NCI-H1105 treated with DMSO at 0.1 percent for 48 hours (cell line): ENCODE measurements at places on chromosomes 3 and 15.

DNA sequence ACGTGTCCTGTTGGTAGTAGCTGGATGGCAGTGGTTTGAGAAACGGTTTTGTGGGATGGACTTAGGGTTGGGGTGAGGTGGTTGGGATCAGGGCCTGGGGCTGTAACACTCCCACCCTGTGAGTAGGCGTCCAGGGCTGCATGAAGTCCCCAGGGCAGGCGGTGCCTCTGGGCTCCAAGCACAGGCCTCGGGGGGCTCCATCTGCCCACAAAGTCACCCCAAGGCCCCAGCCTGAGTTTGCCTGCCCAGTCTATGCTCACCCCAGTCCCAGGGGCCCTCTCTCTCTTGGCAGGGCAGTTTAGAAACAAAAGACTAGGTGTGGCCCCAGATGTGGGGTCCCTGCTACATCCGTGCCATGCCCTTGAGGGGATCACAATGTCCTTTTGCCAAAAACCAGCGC lies 86.9 kb upstream of the PRR23E start:
- DNase-seq = no peak

DNA sequence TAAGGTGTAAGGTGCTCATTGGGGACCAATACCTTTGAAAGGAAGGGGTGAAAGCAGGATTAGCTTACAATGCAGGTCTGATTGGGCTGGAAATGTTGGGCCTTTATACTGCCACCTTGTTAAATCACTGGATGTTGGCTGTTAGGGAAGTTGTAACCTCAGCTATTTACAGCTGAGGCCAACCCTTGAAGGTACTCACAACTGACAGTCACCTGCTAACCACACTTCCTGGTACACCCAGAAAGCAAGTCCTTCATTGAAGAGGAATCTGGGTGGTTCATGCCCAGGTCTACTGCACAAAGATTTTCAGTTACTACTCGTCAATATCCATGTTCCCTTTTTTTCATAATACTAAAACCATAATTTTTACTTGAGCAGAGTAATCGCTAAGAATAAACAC lies 65.4 kb upstream of the CLDN18 start:
- DNase-seq = no peak

DNA sequence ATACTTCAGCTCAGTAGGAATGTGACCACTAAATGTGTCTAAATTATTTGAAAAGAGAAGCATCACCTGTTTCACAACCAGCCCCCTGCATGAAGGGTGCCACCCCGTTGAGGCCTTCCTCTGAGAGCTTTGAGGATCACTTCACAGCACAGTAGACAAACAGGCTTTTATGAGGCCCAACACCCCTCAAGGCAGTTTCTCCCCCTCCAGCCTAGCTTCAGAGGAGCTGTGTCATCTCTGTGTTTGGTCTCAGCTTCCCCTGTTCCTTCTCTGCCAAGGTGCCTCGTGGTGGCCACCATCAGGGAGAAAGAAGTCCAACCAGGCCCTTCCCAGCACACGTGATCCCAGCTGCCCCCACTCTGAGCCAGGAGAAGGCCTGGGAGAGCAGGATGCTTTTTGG lies 21.6 kb upstream of the DUSP7 start:
- no peak for DNase-seq

DNA sequence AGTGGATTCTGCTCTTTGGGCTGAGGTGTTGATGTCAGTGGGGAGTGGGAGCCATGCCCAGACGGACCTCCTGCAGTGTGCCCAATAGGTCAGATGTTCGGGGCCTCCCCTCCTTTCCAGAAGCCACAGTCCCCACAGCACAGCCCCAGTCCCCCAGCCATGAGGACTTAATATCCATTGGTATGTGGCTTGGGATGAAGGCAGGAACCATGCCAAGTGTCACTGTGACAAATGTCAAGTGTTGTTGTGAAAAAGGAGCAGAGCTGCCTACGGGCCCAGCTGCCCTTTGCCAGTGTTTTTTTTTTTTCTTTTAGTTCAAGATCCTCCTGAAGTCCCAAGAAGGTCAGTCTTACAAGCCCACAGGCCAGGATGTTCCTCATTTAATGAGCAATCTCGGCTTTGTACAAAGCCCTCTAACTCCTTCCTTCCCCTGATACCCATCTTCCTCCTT lies 12.2 kb downstream of the SEMA3G start:
- DNase-seq = no peak

GRCh38 chr15:60344987-60345386 lies 52.8 kb downstream of the ANXA2 start:
- DNase-seq = no peak

GRCh38 chr15:31344823-31345605 lies 18.4 kb downstream of the KLF13 start:
- no peak for DNase-seq
